ENCODE measurements at places on chromosomes 4 and X. TPM values are rescaled to one million over a fixed set of nuclear protein-coding genes. Genes with fewer than 3 reads are reported as not detected.

DNA sequence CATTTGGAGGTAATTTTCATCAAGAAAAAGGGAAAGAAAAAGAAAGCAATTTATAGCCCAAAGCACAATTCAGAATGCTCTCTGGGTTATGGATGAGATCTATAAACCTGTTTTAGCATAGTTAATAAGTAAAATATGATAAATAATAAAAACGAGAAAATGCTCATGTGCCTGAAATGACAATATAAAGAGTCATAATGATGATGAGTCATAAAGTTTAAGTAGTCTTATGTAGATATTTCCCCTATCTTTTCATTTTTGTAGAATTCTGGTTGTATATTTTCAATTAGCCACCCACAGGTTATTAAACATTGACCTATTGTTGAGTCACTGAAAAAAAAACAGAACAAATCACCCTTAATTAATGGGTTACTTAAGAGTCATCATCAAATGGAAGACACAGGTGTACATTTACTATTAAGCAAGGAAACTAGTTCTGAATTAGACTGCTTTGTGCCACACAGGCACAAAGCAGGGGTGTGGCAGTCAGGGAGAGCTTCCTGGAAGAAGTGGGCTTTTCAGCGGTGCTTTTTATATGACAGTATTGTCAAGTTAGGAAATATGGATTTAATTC lies 29.3 kb downstream of the BEND4 start:
- DNase-seq, result no peak

Gene CLGN
- total RNA-seq, result 1.1 TPM

GRCh38 chr4:39263895-39264294 lies 81.6 kb downstream of the WDR19 start:
- no peak for DNase-seq

- DNase-seq, result no peak
Measured at GRCh38 chr4:125084608-125085007, 230.1 kb upstream of the FAT4 start.

Gene SLC4A4
- total RNA-seq, result 3.7 TPM

Gene GRPR
- 3.0 TPM for total RNA-seq
